ENCODE measurements at places on chromosomes 16 and 17.
A peak's percentile ranks its signal among the peaks of the same experiment; 100 is the strongest.

GRCh38 chr17:72852277-72852938 is 240.1 kb downstream of the SLC39A11 start:
- H3K27ac ChIP-seq, result no peak overlapping the region
- DNase-seq, result no peak
- no peaks in the 10 kb centered on the region for H3K36me3 ChIP-seq
- H3K4me3 ChIP-seq, result no peak overlapping the region
- H3K27me3 ChIP-seq, result no peaks in the 10 kb centered on the region
- H3K4me1 ChIP-seq, result no peaks in the 10 kb centered on the region

GRCh38 chr17:54967621-54968261 is 713 bp downstream of the COX11 start:
- peak overlapping the region; percentile 73 for H3K27ac ChIP-seq
- peak overlapping the region; percentile 97 for H3K4me3 ChIP-seq
- peak; percentile 31 for DNase-seq
- no peaks in the 10 kb centered on the region for H3K27me3 ChIP-seq

- peaks cover 55% of the 10 kb centered on the region for H3K36me3 ChIP-seq
- no peak for DNase-seq
- H3K27ac ChIP-seq, result no peak overlapping the region
- H3K27me3 ChIP-seq, result no peaks in the 10 kb centered on the region
- no peaks in the 10 kb centered on the region for H3K4me1 ChIP-seq
Observed at GRCh38 chr16:58586340-58587030, 43.1 kb downstream of the CNOT1 start.

GRCh38 chr17:41891135-41892020 is 26.2 kb upstream of the KLHL11 start:
- H3K27ac ChIP-seq, result no peak overlapping the region
- H3K27me3 ChIP-seq, result no peaks in the 10 kb centered on the region
- no peak overlapping the region for H3K4me3 ChIP-seq
- DNase-seq, result no peak
- H3K4me1 ChIP-seq, result no peaks in the 10 kb centered on the region
- peaks cover 63% of the 10 kb centered on the region for H3K36me3 ChIP-seq

GRCh38 chr17:65173976-65174683 is 37.0 kb downstream of the RGS9 start:
- H3K27me3 ChIP-seq, result no peaks in the 10 kb centered on the region
- no peak overlapping the region for H3K4me3 ChIP-seq
- H3K27ac ChIP-seq, result no peak overlapping the region
- no peak for DNase-seq
- no peaks in the 10 kb centered on the region for H3K4me1 ChIP-seq

GRCh38 chr17:65930140-65930730 is 261.7 kb downstream of the CEP112 start:
- no peaks in the 10 kb centered on the region for H3K27me3 ChIP-seq
- no peaks in the 10 kb centered on the region for H3K4me1 ChIP-seq
- no peak overlapping the region for H3K27ac ChIP-seq

- H3K36me3 ChIP-seq, result no peaks in the 10 kb centered on the region
- no peaks in the 10 kb centered on the region for H3K27me3 ChIP-seq
Observed at GRCh38 chr17:78573955-78574354, 3.2 kb downstream of the DNAH17 start.

DNA sequence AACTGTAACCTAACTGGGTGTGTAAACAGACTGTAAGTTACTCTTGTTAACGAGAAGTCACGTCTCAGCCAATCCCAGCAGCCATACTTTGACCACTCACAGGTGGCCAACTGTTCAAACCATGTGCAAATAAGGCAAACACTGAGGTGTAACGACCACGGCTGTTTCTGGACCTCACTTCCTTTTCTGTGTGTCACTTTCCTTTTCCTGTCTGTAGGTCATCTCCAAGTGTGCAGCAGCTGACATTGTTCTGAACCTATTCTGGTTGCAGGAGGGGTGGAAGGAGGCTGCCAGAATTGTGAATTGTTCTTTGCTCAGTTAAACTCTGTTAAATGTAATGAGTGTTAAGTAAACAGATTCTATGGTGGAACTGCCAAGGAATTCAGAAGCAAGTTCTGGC is 627.4 kb downstream of the KCNJ2 start:
- no peak overlapping the region for H3K4me3 ChIP-seq
- no peak overlapping the region for H3K27ac ChIP-seq
- H3K36me3 ChIP-seq, result no peaks in the 10 kb centered on the region
- no peaks in the 10 kb centered on the region for H3K4me1 ChIP-seq
- DNase-seq, result no peak
- H3K27me3 ChIP-seq, result no peaks in the 10 kb centered on the region

DNA sequence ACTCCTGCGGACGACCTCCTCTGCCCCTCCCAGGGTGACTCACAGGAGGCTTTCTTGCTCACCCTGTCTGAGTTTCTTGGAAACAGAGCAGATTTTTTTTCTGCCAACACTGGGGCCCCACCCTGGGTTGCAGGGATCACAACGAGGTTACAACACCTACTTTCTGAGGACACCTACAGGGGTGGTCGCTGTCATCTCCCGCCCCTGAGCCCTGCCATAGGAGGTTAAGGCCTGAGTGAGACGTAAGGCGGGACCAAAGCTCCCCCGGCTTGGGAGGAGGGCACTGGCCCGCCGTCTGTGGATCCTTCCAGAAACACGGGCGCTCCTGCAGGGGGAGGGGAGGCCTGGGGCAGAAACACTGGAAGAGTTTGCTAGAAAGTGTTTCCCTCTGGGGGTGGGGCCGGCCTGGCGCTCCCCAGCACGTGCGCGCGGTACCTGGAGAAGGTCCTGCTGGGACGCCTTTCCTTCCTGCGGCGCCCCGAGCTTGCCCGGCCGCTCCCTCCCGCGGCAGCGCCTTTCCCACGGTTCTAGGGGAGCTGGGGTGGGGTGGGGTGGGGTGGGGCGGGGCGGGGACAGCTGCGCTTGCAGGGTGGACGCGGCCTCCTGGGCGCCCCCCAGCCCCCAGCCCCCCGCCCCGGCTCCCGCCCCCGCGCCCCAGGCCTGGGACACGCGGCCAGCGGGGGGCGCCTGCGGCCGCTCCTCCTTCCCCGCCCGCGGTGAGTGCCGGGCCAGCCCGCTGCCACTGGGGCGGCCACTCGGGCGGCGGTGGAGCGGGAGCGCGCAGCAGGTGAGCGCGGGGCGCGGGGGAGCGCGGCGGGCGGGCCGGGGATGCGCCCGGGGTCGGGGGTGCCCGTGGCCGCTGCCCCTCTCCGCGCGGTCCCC is 20.7 kb upstream of the ADCY7 start:
- peak overlapping the region; percentile 47 for H3K27ac ChIP-seq
- no peaks in the 10 kb centered on the region for H3K36me3 ChIP-seq
- DNase-seq, result peak; percentile 39
- H3K4me1 ChIP-seq, result peaks cover 25% of the 10 kb centered on the region
- H3K4me3 ChIP-seq, result peak overlapping the region; percentile 57
